ENCODE measurements at places on chromosomes 4 and X.
A peak's percentile ranks its signal among the peaks of the same experiment; 100 is the strongest.

DNA sequence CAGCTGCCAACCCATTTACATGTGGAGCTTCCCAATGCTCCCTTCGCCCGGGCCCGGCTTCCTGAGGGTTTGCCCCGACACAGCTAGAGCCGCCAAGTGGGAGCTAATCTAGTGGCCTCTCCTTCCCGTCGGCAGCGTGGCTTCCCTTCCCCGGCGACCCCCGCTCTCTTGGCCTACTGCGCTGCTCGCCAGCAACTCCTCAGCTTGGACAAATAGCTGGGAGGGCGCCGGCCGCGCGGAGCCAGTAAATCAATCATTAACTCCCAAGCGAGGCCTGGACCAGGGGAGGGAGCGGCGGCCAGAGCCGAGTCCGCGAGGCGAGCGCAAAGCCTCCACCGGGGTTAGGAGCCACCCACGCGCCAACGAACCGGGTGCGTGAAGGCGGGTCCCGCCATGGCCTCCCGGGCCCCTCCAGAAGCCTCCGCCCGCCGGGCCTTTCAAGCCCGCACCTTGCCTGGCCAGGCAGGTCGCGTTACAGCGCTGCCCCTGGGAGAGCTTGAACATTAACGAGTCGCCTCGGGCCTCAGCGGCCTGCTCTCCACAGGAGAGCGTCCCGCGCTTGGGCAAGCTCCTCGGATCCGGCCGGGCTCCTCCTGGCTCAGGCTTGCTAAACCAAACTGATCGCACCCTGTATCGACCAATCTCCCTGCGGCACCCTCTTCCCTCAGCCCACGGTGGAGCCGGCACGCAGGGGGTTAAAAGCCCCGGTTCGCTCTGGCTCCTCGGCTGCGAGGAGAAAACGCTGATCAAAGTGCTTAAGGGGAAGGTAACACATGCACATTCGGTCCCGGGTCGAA, 10.6 kb upstream of the BCOR start:
- no peak for DNase-seq

GRCh38 chr4:4430492-4431195, 43.7 kb downstream of the NSG1 start:
- peak; percentile 57 for DNase-seq

DNA sequence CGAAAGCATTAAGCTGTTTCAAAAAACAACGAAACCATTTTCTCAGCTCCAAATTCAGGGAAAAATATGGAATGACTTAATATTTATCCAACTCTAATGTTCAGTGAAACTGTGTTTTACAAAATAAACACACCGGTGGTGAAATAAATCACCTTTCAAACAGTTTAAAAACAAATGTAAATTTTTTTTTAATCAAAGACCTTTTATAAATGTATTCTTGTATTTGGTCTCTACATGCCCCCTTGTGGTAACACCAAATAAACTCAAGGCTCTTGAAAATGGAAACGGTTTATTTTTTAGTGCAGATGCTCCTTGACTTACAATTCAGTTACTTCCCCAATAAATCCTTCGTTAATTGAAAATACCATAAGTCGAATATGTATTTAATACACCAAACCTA, 45.8 kb upstream of the ITM2A start:
- DNase-seq = peak; percentile 0

- no peak for DNase-seq
Measured at GRCh38 chr4:169345316-169345721, 74.6 kb upstream of the SH3RF1 start.

DNA sequence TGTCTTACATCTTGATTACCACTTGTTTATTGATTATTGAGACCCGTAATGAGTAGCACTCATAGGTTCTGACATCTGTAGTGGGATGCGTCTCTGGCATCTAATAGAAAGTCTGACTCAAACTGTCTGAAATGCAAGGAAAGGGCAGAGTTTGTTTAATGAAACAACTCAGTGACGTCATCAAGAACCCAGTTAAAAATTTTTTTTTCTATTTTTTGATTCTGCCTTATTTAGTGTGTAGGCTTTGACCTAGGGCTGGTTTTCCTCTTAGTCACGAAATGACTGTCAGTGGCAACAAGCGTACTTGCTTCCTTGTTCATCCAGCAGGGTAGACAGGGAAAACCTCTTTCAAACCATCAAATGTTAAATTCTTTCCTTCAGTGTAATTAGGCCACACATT, 3.1 kb upstream of the CDKL5 start:
- DNase-seq = no peak

DNA sequence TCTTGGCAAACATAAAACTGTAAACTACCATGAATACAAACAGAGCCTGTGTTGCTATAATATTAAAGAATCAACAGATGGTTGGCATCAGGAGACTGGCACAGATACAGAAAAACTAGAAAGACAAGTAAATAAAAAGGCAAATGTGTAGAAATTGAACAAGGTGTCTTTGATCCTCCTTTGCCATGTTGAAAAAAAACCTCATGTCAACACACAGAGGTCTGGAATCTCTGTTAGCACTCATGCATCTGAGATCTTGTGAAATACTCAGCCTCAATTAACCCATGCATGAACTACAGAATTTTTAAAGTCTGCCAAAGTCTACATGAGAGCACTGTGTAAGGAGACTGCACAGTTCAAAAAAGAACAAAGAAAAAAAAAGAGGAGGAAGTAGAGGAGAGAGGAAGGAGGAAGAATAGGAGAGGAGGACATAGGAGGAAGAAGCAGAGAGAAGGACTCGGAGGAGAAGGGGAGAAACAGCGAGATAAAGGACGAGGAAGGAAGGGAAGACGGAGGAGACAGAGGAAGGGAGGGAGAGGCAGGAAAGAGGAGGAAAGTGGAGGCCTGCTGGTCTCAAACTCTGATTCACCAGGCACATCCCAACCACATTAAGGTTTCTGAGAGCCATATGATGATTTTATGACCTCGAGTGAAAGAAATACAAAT, 52.8 kb downstream of the PRDM5 start:
- DNase-seq = no peak

- DNase-seq = peak; percentile 87
Measured at GRCh38 chrX:133053861-133054598, 42.9 kb downstream of the USP26 start.

DNA sequence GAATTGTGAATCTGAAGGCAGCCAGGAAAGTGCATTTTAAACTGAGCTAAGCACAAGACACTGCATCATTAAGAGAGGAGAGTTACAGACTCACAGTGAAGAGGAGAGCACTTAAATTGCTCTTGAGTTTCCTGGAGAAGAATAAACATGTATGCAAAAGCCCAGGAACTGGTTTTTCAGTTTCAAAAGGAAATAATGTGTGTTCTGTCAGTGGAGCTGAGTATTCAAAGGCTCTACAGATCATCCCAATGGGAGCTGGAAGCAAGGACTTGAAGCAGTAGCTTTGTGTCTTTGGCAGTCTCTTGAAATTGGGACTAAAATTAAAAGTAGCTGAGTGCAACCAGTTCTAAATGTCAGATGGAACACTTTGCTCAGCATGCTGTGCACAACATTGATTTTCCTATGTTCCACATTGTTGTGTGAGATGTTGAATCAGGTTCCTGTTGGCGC, 147.5 kb upstream of the ANK2 start:
- DNase-seq = no peak

GRCh38 chr4:22803512-22803911, 110.8 kb downstream of the GBA3 start:
- DNase-seq = no peak

- no peak for DNase-seq
Measured at GRCh38 chr4:136036744-136037143, 1495.5 kb downstream of the PCDH18 start.

GRCh38 chr4:53582194-53582593, 9.1 kb downstream of the LNX1 start:
- no peak for DNase-seq

- no peak for DNase-seq
Measured at GRCh38 chr4:180084561-180084960, 2158.6 kb upstream of the TENM3 start.

GRCh38 chr4:142844782-142845181, 1.3 kb downstream of the INPP4B start:
- no peak for DNase-seq

- no peak for DNase-seq
Measured at GRCh38 chr4:128107766-128108165, 46.7 kb downstream of the LARP1B start.

DNA sequence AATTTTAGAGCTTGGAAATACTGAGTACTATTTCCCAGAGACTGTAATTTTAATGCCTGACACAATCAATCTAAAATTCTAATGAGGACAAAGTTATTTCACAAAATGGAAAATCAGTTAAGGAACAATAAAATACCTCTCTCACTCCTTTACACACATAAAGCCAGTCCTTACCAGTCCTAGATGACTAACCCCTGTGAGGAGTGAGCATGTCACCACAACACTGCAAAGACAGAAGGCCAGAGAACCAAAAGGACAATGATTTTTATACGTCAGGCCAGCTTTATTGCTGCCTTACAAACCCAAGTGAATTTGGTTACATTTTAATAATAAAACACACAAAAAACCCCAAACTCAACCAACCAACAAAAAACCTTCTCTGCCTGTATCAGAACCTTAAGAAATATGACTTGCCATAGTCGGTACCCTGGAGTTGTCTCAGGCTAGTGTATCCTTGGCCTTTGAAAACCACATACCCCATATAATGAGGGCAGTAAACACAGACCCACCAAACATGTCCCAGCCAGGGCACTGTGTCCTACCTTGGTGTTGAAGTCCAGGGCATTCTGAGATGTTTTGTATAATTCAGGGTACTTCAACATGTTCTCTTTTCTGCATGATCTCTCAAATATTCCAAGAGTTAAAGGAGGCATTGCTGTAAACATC, 57.6 kb downstream of the SHISA3 start:
- DNase-seq = no peak

DNA sequence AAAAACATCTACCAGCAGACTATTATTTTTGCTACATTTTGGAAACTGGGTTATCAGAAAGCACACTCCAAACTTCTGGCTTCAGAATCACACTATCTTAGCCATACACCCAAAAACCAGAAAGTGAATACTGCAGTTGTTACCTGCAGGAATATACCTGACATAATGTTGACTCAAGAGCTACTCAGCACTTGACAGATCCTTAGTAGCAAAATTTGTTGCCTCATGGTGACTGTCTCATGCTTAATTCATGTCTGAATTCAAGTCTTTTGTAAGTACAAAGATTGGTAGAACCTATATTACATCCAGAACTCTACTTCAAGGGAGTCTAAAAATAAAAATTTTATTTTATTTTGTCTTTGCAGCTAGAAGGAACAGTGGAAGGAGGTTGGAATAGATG, 140.2 kb upstream of the GYPA start:
- DNase-seq = no peak

DNA sequence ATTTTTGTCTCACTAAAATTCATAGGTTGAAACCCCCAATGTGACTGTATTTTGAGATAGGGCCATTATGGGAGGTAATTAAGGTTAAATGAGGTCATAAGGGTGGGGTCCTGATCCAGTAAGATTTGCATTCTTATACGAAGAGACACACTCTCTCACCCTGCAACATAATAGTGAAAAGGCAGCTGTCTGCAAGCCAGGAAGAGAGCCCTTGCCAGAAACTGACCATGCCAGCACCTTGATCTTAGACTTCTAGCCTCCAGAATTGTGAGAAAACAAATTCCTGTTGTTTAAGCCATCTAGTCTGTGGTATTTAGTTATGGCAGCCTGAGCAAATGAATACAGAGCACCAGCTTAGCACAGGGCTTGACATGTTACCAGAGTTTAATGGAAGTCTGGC, 17.5 kb upstream of the IGSF1 start:
- no peak for DNase-seq

DNA sequence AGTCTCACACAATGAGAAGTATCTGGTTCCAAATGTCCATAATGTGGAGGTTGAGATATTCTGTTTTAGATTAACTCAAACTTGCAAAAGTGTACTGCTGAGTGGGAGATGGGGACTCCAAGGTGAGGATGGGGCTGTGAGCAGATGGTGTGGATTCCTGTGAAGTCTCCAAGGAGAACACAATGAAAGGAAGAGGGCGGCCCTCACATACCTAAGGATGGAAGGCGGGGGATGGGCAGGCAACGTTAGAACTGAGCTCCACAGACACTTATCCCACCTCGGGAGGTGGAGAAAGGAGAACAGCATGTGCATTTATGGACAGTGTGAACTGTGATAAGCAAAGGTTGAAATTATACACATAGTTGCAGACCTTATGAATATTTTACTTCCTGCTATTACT, 9.9 kb upstream of the SPATA4 start:
- DNase-seq = no peak

GRCh38 chr4:183409483-183409882, 35.0 kb upstream of the CDKN2AIP start:
- DNase-seq = no peak

DNA sequence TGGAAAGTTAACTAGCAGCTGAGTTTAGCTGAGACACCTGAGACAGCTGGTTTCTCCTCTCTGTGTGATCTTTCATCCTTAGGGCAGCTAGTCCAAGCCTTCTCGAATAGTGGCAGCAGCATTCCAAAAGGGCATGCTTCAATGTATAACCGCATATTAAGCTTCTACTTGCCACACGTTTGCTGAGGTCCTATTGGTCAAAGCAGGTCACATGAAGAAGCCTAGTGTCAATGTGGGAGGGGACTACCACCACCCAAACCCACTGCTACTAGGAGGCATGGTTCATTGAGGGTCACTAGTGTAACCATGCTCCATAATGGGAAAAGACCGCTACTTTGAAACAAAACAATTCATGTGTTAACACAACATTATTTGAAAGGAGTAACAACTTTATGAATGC, 314.9 kb upstream of the SMIM31 start:
- DNase-seq = no peak

DNA sequence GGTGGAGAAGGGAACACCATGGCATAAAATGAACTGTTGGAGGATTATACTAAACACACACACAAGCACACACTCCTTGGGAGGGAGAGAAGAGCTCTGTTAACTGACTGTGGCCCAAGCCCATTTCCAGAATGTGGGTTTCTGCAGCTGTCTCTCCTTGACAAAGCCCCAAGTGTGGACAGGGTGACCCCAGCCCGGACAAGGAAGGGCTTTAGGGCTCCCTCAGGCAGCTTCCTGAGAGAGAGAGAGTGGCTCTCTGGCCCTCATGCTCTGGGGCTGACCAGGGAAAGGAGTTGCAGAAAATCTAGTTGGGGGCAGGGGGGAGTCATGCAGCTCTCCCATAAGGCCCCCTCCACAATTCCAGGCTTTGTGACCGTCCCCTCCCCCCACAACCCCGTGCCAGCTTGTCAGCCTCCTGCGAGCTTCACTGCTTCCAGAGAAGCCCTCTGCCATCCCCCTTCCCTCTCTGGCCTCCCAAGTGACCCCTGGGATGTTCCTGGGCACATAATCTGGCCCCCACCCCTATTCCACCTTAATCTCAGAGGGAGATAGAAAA, 590 bp downstream of the ARHGEF9 start:
- peak; percentile 18 for DNase-seq

GRCh38 chr4:94516999-94517398, 65.3 kb downstream of the PDLIM5 start:
- DNase-seq = no peak

GRCh38 chrX:152869972-152870371, 27.9 kb upstream of the ZNF185 start:
- no peak for DNase-seq

GRCh38 chrX:155662282-155662681, 49.5 kb upstream of the TMLHE start:
- no peak for DNase-seq
